T follicular helper cell (primary cell): ENCODE measurements at places on chromosomes 16 and 17.

DNA sequence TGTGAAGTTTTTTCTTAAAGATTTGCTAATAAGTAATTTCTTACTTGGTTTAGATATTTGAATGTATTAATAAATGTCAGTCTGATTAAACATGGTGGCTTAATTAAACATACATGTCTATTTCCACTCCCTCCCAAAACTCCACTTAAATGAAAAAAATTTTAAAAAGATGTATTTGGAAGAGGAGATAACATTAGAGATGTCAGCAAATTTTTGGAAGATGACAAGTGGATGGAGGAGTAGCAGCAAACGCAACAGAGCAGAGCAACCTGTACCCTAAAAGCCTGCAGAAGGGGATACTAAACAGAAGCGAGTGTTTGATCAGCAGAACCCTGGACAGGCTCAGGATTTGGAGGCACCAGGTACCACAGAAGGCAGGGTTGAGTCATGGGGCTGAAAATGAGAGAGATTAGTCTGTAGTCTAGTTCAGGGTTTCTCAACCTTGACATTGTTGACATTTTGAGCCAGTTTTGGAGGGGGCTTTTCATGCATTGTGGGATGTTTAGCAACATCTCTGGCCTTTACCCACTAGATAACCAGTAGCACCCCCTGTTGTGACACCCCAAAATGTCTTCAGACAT lies 17.8 kb downstream of the LUC7L3 start:
- DNase-seq: no peak

DNA sequence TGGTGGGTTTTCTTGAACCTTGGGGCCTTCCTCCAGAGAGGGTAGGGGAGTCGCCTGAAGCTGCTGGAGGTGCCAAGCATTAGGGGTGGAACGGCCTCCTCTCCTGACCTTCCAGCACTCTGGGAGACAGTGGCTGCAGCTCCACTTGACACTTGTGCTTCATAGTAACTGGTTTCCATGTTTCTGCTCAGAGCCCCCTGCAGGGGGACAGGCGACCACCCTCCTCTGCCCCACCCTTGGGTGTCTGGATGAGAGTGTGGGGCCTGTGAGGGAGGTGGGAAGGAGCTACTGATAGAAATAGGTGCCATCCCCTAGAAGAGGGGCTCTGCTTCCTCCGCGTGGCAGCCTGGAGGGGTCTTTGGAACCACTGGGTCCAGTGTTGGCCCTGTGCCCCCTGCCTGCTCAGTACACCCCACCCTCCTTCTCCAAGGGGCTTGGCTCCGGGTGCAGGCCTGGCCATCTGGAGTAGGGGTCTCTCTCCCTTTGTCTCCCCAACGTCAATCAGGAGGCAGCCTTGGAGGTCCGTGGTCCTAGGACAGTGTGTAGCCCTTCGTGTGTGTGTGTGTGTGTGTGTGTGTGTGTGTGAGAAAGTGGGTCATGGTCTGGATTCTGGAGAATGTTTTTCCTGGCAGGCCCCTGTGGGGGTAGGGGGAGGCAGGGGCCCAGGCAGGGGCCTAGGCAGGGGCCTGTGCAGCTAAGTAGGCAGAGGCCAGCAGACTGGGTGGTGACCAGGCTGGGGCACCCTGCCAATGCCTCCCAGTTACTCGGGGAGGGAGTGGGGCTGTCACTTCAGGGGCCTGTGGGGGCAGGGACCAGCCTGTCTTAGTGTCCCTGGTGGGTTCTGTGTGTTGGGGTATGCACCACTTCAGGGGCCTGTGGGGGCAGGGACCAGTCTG lies 4.9 kb downstream of the LASP1 start:
- DNase-seq: no peak

GRCh38 chr16:11833951-11834695 lies 17.2 kb downstream of the RSL1D1 start:
- DNase-seq: no peak

- no peak for DNase-seq
Measured at GRCh38 chr17:72351884-72352346, 231.1 kb downstream of the SOX9 start.

- DNase-seq: no peak
Measured at GRCh38 chr17:75589919-75590303, 2.3 kb downstream of the MYO15B start.

DNA sequence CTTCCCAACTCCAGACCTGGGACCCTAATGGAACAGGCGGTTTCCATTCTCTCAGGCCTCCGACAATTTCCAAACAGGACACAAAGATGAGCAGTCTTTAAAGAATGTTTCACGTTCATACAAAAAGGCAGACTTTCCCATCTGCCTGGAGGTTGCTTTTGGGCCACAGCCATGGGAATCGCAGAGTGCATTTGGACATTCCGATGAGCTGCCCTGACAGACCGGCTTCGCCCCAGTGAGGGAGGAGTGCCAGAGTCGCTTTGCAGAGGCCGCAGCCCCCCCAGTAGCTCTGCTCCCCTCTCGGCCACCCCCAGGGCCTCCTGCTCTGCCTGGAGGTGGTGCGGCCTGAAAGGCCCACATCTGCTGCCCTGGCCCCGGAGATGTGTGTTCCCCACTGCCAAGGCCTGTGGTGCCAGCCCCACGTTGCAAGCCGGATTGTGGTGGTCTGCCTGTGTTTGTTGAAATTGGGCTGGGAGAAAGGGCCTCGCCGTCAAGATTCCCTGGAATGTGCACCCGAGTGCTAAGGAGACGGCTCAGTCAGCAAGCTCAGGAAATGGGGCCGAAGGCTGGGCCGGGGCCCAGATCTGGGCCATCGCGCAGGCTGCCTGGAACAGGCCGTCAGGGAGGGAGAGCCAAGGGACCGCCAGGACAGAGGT lies 89.8 kb downstream of the C16orf95 start:
- no peak for DNase-seq

GRCh38 chr16:31273676-31274075 lies 13.9 kb downstream of the ITGAM start:
- DNase-seq: no peak
